ACHN (cell line): ENCODE measurements at places on chromosomes 1 and 21.

DNA sequence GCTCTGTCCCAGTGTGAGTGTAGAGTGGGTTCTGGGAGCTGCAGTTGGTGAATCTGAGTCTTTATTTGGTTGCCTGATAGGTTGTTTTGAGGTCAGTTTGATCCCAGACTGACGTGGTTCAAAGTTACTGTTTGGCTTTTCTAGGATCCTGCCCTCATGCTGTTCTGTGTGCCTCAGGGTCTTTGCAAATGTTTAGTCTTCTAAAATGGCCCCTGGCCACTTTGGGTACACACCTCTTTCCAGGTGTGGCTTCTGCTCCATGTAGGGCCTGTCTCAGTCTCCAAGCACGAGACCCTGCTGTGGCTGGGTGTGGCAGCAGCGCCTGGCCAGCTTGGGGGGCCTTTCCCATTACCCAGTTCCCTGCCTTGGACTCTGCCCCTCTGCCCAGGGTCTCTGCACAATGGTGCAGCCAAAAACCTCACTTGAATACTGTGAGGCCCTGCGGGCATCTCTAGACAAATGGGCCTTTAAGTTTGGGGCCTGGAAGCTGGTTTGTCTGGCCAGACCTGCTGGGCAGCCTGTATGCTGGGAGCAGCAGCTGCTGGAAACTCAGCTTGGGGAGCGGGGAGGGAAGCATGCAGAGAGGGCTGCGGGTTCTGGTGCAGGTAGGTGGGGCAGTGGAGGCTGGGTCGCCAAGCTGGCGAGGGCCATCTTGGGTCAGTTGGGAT is 5.6 kb downstream of the PTPRF start:
- DNase-seq: no peak

DNA sequence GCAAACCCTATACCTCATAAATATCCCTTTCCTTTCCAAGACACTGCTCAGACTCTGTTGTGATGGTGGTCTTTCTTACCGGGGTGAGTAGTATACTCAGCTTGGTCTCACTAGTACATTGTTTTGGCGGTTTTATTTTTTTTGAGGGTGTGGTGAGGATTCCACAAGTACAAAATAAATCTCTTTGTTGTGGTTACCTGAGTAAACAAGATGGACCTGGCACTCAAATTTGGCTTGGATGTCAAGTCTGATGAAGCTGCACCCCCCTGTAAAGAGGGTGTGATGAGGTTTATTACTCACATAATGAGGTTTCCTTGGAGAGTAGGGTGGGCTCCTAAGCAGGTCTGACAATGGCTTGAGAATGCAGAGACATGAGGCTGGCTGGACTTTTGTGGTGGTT is 68.2 kb upstream of the KCNJ6 start:
- no peak for DNase-seq

DNA sequence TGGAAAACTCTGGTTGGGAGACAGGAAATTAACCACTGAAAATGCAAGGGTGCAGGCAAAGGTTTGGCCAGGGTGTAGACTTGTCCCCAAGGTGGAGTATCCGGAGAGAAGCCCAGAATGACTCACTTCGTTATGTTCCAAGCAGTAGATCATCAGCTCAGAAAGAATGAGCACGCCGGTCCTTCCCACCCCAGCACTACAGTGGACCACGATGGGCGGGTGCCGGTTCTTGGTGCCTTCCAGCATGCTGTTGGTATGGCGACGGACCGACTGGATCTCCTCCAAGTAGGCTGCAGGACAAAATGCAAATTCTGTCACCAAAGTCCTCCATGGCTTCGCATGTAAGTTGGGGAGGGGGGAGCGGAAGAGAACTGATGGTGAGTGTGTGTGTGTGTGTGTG is 83.4 kb downstream of the SMYD2 start:
- DNase-seq: no peak

DNA sequence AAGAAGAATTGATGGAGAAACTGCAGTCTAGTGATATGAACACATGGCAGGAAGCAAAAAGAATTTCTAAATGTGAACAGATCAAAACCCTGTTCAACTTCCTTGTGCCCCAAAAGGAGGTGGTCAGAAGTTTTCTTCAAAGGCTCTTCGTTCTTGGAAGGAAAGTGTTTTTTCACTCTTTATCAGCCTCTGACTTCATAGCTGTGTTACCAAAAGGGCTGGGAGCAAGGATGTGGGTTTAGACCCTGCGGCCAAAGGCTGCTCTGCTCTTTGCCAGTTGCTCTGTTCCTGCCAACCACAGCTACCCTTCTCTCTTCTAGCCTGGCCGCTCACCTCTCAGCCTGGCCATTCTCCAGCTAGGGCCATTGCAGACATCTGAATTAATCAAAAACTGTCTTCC is 53.8 kb downstream of the PTGER3 start:
- no peak for DNase-seq

- DNase-seq: no peak
Measured at GRCh38 chr1:200154069-200154767, 126.7 kb downstream of the NR5A2 start.

GRCh38 chr1:14600405-14601112 is 2.1 kb downstream of the KAZN start:
- no peak for DNase-seq

- no peak for DNase-seq
Measured at GRCh38 chr21:29287383-29287782, 11.3 kb upstream of the BACH1 start.

GRCh38 chr1:32907435-32907834 is 6.2 kb upstream of the TMEM54 start:
- DNase-seq: no peak

GRCh38 chr21:29151931-29152330 is 21.5 kb downstream of the MAP3K7CL start:
- no peak for DNase-seq

DNA sequence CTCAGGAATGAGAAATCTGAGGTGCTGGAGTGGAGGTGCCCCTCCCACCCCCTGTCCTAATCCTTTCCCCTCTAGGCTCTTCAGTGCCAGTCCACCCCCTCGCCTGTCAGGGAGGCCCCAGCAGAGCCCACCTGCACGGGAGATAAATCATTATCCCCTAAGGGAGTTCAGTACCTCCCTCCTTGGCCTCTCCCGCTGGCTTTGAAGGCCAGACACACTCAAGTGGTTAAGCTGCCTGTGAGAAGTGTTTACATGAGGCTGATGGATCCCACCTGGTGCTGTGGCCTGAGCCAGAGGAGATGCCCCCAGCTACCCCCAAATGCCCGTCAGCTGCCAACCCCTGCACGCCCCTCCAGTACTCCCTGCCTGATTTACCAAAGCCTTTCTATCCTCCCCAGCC is 3.7 kb downstream of the RSPO1 start:
- DNase-seq: no peak

DNA sequence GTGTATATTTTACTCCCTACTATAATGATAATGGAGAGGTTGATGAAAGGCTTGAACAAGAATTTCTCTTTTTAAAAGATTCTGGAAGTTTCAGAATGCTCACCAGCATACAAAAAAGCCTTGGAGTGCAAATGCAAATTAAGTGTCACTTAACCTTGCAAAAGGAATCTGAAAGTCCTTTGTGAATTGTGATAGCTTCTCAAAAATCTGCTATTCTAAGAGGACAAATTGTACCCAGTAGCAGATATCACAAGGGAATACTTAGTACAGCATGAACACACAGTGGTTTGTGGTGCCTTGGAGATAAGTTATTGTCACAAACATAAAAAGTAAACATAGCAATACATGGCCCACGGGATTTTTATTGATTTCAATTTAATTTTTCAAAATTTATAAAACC is 1208.3 kb upstream of the B3GALT2 start:
- no peak for DNase-seq

DNA sequence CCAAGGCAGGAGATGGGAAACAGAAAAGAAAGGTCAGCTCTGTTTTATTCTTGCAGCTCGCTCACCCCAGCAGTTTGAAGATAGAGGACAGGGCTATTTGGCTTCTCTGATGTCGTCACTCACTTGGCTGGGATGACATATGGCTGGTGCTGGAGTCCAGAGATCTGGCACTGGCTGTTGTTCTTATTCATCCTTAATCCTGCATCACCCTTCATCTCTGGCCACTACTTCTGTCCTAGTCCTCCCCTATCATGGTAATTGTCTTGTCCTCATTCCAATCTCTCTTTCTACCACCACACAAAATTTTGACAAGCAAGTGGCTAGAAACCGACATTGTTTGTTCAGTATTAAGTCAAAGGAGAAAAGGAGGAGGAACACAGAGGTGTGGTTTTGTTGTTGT is 103.8 kb upstream of the PDE4B start:
- no peak for DNase-seq
